ENCODE measurements at places on chromosomes 12 and 14. TPM values are rescaled to one million over a fixed set of nuclear protein-coding genes. Genes with fewer than 3 reads are reported as not detected.

- DNase-seq = no peak
Measured at GRCh38 chr12:6460751-6461371, 9.0 kb downstream of the TAPBPL start.

- DNase-seq = no peak
Measured at GRCh38 chr12:127628645-127629044, 638.3 kb upstream of the TMEM132C start.

DNA sequence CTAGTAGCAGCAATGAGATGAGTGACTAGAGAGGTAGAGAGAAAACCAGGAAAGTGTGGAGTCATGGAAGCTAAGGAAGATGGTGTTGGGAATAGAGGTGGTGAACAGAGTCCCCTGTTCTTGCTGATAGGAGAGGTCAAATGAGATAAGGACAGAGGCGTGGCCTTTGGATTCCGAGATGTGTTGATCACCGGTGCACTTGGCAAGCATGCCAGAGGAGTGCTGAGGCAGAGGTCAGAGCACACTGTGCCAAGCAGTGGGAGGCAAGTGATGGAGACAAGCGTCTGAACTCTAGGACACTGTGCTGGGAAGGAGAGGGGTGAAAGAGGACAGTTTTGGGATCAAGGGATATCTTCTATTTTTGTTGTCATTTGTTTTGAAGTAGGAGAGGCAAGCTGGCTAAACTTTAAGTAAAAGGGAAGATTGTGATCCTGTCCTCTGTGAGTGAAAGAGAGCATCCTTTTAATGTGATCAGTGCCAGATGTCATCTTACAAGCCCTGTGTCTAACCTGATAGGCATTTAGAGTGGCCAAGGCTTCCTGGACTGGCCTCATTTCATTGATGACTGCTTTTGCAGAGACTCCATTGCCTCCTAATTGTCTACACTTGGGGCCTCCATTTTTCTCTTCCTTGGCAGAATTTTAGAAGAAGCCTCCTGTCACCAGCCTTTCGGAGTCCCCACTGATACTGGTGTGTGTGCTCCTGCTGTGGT is 336.4 kb downstream of the CACNA1C start:
- no peak for DNase-seq

DNA sequence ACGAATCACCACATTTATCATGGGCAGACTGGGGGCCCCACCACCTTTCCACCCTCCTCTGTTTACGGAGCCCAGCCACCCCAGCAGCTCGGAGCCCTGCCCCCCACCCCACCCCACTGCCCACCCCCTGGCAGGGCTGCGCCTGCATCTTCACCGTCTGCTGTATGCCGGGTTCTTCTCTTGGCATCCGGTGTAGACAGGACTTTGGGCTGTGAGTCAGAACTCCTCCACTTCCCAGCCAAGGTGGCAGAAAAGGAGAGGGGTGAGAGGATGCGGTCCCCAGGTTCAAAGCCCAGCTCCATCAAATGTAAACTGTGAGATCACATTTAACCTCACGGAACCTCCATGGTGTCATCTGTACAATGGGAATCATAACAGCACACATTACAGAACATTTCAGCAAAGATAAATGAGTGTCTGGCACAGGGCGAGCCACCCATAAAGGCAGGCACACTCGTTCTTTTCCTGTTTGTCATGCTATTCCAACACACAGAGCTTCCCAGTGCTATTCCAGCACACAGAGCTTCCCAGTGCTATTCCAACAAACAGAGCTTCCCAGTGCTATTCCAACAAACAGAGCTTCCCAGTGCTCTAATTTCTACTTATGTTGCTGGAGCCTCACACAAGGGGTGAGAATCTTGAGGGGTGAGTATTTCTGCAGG is 292.7 kb upstream of the RTL1 start:
- no peak for DNase-seq

CCNK gene
- 104 TPM for total RNA-seq

CDCA4 gene
- total RNA-seq = 33.4 TPM

DNA sequence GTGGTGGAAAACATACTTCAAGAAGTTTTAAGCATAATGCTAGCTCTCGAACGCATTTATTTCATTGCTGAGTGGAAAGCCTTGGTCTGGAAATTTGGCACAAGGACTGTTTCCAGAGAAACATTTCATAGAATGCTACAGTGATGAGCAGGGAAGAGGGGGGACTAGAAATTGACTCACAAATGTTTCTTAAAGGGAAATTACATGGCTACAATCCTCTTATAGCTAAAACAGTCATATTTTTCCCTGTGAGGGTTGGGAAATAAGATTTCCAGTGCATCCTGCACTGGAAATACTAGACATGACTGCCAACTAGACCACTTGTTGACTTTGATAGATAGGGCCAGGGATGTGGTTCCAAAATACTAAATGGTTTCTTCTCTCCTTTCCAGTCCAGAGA is 197.3 kb upstream of the RGS6 start:
- DNase-seq = no peak

EPYC gene
- not detected for total RNA-seq

- no peak for DNase-seq
Measured at GRCh38 chr12:105026411-105026810, 40.3 kb downstream of the NOPCHAP1 start.

DNA sequence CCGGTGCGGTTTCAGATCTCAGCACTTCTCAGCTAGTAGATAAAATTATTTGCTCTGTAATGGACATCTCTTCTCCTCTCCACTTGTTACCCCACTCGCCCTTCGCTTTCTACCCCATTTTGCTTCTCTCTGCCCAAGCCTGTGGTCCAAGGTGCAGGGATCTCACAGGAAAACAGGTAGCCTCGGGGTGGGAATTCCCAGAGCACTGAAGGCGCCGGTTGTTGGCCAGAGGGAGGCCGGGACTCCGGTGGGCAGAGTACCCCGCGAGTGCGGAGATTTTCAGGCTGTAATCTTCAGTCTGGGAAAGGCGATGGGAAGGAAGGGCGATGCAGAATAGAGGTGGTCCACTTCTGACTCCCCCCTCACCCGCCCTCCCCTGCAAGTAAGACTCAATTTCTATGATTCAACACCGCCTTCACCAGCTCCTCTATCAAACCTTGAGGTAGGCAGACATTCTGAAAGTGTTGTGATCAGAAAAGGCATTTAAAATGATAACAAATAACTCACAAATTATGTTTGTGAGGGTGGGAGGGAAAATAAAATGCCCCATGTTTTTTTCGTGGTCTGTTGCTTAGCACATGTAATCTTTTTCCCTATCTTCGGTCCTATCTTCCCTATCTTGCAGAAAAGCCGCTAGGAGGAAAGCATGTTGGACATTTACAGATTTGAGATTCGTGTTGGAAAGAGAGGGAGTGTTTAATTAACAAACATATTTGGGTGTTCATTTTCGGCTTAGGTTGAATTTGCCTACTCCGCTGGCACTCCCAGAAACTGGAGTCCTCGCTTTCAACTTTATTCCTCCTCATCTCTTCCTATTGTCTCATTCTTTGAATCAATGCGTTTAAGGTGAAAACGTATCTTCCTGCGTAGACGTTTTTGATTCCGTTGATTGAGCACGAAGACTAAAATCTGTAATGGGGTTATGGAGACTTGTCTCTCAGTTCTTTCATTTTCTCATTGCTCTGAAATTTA is 8.5 kb downstream of the FOXG1 start:
- DNase-seq = no peak

DNA sequence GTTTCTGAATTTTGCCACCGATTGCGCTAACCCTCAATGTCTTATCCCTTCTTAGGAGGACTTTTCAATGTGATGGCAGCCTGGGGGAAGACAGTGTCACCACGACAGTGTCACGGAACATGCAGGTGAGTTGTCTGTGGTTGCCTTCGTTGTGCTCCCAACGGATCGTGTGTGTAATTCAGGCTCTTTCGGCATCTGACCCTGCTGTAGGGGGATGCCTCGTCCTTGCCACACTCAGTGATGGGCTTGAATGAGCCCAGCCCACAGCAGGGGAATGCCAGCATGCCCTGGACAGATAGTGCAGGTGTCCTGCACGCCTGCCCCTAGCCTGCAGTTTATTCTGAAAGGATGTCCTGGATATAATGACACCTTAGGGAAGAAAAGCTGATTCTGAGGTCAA is 123.8 kb upstream of the RTL1 start:
- DNase-seq = no peak

DNA sequence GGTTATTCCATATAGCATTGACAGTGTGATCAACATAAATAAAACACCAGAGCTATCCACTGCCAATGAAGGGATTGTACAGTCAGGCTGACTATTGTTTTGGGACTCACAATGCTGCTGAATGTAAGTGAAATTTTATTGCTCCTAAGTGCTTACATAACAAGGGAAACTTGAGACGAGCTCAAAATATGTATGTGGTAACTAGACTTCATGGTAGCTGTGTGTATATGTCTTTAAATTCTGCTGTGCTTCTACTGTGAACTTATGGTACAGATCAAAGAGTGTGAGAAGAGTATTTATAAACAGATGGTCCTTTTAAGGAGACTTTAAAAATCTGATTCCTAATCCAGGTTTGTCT is 6.9 kb downstream of the FLRT2 start:
- no peak for DNase-seq

DNA sequence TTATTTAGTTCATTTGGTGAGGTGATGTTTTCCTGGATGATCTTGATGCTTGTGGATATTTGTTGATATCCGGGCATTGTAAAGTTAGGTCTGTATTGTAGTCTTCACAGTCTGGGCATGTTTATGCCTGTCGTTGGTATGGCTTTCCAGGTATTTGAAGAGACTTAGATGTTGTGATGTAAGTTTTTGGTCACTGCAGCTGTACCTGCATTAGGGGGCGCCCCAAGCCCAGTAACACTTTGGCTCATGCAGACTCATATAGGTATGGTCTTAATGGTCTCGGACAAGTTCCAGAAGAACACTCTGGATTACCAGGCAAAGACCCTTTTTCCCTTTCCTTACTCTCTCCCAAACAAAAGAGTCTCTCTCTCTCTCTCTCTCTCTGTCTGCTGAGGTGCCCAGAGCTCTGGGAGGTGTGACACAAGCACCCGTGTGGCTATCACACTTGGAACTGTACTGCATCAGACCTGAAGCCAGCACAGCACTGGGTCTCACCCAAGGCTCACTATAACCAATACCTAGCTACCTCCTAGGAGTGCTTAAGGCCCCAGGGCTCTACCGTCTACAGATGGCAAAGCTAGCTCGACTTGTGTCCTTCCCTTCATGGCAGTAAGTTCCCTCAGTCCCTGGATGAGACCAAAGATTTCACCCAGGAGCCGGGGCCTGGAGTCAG is 425.8 kb upstream of the ATXN7L3B start:
- DNase-seq = peak; percentile 62

TXNRD1 gene
- total RNA-seq = 115 TPM

- no peak for DNase-seq
Measured at GRCh38 chr12:68240079-68240478, 13.3 kb downstream of the IL22 start.

GRCh38 chr12:3149515-3150307 is 72.5 kb downstream of the TSPAN9 start:
- no peak for DNase-seq

DNA sequence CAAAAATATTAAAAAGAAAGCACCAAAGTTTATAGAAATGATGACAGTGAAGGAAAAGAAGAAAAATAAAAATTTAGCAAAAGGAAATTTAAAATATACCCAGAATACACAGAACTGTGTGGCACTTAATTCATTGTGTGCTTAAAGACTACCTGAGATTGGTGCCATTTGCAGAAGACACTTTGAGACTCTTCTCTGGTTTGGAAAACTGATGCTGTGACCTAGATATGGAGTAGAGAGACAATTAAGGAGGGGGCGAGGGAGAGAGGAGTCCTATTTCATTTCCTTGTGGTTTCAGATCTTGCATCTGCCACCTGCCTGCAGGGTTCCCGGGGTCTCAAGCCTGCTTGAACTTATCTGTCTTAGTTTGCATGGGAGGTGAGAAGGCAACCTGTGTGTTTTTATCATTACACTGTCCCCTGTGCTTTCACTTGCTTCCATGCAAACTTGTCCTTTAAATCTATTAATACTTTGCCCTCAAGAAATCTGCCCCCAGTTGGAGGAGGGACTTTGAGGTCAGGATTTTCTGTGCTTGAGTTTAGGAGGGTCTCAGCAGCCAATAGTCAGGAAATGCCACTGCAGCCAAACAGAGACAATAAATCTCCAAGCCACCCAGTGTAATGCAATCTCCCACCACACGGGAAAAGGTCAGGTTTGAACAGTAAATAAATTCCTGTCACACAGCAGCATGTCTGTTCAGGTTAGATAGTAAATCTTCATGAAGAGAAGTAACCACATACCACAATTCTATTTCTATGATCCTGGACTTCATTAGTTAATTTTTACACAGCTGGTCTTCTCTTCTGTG is 119.4 kb downstream of the CAND1 start:
- peak; percentile 18 for DNase-seq

FAR2 gene
- 6.6 TPM for total RNA-seq

ZFHX2 gene
- 1.4 TPM for total RNA-seq

DNA sequence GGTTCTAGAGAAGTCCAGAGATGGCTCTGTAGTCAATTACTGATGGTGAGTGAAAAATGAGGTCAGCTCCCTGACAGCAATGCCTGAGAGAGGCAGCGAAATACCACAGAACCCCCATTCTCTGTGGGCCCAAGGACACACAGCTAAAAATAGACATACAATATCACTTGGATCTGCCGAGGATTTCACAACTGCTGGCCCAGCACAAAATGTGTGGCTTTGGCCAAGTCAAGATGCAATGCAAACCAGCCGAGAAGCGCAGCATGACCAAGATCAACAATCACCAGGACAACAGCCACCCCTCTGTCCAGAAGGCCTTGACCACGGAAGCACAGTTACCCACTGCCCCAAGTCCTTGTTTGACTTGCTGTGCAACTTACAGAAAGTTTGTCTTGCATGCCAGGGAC is 52.2 kb downstream of the CKAP4 start:
- DNase-seq = no peak

DNA sequence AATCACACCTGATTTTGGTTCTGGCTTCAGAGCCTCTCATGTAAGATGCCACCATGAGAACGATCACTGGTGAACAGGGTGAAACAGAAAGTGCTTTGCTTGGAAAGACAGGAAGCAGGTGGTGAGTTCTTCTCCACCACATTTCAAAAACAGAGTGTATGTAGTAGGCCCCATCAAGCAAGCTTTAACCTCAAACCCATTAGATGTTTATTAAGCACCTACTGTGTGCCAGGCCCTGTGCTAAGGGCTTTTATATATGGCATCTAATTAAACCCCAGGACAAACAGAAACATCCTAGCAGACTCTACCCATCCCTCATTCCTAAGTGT is 47.8 kb upstream of the MED13L start:
- DNase-seq = no peak

DNA sequence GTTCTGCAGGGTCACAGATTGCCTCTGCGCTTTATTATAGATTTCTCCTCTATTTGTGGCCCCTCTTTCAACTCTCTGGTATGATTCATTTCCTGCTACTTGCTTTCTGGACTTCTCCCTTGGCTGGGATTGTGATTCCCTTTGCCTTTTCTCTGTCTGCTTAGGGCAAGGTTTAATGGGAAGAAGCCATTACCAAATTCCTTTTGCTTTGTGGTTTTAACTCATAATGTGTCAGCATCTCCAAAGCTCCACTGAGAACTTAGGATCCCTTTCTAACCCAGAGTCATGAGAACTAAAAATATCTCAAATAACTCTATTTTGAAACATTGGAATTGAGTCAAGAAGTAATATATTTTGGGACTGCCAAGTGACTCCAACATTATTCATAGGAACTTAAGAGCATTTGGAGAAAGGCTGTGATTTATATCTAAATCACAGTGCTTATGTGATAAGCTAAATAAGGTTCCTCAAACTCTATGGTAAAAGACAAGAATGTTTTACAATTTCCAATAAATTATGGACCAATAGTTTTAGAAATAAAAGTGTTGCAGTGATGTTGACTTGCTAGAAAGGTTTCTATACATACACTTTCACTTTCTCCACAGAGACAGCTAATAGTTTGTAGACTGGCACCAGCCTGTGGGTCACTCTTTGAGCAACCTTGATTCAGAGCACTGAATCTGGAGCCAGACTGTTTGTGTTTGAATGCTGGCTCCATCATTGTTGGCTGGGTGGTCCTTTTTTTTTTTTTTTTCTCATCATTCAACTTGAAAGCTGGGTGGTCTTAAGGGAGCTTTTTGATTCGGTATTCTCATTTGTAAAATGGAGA is 93.9 kb downstream of the DACT1 start:
- no peak for DNase-seq
